ENCODE measurements at places on chromosomes 1 and 21.

- DNase-seq, result no peak
Measured at GRCh38 chr1:169094897-169095569, 11.5 kb upstream of the ATP1B1 start.

DNA sequence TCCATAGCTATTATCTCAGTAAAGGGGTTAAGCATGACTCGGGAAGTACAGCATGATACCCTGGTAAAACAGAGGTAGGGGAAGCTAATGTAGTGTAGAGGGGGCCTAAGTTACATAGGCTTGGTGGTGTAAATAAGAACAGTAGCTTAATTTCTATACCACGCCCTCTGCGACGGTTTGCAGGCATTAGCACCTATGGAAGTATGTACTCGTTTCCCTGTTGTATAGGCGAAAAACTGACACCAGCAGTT lies 470 bp upstream of the NAXE start:
- DNase-seq, result no peak

DNA sequence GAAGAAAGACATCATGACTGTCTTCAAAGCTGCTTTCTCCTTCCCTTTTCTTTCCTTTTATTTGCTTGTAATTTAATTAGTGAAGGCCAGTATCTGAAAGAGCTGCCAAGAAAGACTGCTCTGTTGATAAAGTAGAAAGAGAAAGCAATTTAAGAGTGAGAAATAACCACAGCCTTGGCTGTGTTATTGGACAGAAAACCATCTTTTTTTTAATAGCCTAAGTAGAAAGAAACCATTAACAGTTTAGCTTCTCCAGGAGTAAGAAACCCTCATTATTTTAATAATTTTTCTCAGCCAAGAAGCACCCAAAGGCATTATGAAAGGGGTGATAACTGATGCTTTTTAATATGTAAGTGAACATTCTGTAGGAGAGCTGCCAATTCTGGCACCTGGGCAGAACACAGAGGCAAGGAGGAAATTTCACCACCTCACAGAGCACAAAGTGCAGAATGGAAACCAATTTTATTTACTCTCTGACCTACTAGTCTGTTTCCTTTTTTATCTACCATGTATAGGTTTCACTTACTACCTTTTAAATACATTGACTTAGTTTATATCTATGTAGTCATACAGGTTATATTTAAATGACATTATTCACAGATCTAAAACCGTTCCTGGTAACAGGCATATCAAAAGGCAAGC lies 703.2 kb downstream of the MRPL39 start:
- no peak for DNase-seq

GRCh38 chr1:200873671-200874397 lies 1.1 kb downstream of the GPR25 start:
- no peak for DNase-seq

DNA sequence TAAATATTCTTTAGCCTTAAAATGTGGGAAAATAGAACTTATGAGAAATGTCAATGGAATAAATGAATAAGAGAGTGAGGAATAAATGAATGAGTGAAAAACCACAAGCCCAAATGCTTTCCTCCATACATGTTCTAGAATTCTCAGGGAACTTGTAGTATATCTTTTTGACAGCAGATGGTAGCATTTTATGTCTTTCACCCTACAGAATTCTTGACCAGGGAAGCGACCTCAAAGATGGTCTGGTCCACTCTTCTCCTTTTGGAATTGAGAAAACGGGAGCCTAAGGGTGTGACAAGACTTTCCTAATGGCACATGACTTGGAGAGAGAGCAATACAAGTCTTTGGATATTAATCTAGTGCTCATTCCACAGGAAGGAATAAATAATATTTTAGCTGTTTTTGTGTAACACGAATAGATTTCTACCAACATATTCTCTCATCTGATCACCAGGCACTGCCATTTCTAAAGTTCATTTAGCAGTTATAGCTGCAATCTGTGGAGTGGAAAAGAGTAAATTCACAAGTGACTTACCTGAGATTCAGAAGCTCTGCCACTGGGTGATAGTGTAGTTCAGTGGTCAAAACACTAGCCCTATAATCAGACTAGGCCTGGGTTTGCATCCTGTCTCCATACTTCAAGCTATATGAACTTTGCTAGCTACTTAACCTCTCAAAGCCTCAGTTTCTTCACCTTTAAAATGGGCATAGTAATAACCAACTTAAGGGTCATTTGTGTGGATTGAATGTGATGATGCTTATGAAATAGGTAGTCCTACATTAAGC lies 15.0 kb upstream of the F5 start:
- peak; percentile 5 for DNase-seq

- no peak for DNase-seq
Measured at GRCh38 chr1:58891347-58891746, 107.5 kb upstream of the JUN start.

GRCh38 chr1:71521655-71522264 lies 440.9 kb upstream of the ZRANB2 start:
- peak; percentile 44 for DNase-seq

DNA sequence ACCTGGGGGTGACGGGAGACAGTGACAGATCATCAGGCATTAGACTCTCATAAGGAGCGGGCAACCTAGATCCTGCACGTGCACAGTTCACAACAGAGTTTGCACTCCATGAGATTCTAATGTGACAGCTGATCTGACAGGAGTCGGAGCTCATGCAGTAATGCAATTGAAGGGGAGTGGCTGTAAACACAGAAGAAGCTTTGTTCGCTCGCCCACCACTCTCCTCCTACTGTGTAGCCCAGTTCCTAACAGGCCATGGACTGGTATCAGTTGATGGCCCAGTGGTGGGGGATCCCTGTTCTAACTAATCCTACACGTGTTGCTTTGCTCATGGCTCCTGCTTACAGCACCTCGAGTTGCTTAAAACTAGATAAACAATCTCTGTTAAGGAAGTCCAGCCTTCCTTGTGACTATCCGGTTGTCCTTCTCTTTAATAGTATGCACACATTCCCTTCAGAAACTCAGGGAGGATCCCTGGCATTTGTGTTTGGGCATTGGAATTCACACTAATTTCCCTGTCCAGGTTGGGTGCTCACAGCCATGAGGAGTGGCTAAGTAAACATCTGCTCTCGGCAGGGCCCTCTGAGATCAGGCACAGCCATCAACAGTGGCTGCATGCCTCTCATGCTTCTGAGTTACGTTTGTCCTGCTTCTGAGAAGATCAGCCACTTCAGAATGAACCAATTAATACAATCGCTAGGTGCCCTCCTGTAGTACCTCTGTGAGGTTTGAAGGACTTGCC lies 21.1 kb upstream of the F3 start:
- no peak for DNase-seq

DNA sequence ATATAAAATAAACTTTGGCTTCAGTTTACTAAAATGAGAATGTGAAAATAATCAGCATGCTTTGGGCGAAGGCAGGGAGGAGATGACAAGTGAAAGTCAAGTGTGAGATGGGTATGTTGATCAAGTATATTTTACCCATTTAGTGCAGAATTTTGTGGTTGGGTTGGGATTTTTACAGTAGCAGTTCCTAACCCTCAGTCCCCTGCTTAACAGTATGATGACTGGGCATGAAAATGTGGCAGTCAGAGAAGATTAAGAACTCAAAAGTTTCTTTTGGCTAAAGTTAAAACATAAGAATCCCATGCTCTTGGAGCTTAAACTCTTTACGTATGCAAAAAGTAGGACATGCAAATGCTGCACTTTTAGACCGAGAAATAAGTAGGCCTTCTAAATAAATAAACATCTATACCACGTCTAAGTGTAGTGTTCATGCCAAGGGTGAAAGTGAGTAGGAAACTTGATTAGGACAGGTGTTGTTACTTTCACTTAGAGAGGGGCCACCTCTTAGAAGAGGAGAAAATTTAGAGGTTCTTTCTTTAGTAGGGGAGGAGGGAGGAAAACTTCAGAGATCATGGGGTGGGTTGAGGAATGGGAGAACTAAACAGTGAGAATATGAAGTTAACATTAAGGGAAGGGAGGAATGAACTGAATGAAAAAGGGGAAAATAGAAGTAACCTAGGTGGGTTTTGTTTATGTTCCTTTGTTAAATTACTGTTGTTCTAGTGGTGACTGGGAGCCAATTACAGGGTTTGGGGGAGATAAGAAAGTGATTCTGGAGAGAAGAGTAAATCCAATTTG lies 127.8 kb downstream of the OSBPL9 start:
- DNase-seq, result no peak

DNA sequence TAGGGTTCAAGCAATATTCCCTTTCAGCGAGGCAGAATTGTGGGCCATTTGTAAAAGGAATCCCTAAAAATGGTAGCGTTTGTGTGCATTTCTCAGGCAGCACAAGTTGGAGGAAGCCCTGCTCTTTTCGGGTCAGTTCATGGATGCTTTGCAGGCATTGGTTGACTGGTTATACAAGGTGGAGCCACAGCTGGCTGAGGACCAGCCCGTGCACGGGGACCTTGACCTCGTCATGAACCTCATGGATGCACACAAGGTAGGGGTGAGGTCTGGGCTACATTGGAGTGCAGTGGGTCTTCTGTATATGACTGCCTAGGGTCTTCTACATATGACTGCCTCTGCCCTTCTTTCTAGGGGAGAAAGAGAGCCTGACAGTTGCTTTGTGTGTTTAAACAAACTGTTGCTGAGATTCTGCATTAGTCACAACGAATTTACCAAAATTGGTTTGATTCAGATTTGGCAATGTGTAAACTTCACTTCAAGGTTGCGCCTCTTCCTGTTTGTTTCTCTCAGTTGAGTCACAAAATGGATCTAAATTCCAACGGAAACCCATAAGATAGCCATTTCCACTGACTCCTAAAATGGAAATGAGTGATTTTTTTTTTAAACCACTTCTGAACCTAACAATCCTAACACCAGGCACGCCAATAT lies 40.4 kb upstream of the BMP8A start:
- DNase-seq, result no peak

GRCh38 chr21:38404177-38404576 lies 94.1 kb downstream of the ERG start:
- no peak for DNase-seq

DNA sequence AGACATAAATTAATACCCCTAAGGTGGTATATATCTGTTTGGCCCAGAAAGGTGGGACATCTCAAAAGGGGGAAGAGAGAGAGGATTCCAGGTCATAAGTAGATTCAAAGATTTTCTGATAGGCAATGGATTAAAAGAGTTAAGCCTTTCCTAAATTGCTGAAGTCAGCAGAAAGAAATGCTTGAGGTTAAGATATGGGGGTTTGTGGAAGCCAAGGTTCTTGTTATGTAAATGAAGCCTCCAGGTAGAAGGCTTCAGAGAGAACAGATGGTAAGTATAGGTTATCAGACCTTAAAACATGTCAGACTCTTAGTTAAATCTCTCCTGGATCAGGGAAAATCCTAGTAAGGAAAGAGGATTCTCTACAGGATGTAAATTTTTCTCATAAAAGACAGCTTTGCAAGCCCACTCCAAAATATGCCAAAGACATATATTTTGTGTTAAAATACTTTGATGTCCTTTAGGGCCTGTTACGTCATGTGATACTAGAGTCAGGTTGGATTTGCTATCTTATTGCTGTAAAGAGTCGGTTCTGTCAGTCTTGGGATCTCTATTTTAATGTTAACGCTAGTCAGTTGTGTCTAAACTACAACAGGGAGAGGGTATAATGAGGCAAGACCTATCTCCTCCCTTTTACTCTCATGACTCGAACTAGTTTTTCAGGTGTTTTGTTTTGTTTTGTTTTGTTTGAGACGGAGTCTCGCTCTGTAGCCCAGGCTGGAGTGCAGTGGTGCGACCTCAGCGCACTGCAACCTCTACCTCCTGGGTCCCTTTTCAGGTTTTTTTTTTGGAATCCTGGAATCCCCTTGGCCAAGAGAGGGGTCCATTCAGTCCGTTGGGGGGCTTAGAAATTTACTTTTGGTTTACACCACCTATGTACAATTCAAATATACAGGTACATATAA lies 30.6 kb downstream of the RGS2 start:
- DNase-seq, result no peak

GRCh38 chr1:211641044-211641800 lies 34.2 kb downstream of the NEK2 start:
- peak; percentile 18 for DNase-seq

- DNase-seq, result peak; percentile 42
Measured at GRCh38 chr1:236907205-236907604, 97.0 kb downstream of the MT1HL1 start.

GRCh38 chr1:112514901-112515300 lies 6.1 kb downstream of the WNT2B start:
- DNase-seq, result no peak

DNA sequence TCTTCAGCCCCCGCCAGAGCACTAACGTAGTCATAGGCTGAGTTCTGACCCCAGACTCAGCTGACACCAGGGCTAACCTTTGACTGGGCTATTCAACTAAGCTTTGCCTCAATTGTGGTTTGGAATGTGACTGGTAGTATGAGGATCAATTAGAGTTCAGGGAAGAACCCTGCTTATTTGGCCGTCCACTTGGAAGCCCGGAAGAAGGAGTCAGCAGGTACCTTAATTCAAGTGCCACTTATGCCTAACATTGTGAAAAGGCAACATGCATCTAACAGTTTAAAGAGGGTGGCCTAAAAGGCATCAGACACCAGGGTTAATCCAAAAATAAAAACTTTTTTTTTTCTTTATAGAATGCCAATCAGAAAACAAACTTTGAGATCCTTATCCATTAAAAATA lies 92.3 kb downstream of the BEND5 start:
- DNase-seq, result no peak

DNA sequence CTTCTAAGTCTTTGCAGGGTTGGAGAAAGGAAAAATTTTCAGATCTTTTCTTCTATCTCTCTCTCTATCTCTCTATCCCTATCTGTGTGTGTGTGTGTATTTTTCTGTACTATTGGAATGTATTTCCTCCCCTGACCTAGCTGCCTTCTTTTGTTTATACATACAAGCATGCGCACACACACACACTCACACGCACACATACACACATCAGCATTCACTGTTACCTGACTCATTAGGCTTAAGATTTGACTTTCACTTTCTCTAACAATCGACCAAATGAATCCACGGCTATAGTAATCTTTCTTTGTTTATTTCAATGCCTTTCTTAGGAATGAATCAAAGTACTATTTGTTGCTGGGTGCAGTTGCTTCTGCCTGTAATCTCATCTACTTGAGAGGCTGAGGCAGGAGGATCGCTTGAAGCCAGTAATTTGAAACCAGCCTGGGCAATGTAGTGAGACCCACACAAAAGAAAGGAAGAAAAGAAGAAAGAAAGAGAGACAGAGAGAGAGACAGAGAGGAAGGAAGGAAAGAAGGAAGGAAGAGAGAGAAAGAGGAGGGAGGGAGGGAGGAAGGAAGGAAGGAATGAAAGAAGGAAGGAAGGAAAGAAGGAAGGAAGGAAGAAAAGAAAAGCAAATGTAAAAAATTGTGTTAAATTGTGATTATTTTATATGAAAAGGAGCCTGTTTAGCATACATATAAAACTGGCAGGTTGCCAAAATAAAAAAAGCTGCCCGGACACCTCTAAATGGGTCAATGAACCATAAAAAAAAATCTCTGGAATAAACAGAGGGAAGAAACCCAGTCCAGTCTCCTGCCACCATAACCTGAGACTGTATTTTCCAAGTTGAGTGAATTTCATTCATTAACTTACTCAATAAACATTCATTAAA lies 206.8 kb downstream of the ZNF326 start:
- no peak for DNase-seq

GRCh38 chr1:152761609-152762213 lies 3.9 kb downstream of the KPRP start:
- DNase-seq, result no peak
